Gastrocnemius medialis (tissue), 4 donors: ENCODE measurements at places on chromosomes 7 and 10.

GRCh38 chr10:132609211-132609610 is 71.6 kb downstream of the INPP5A start:
- H3K4me3 ChIP-seq = no peak overlapping the region
- no peak for DNase-seq
- no peak overlapping the region for H3K27ac ChIP-seq
- no peaks in the 10 kb centered on the region for H3K27me3 ChIP-seq
- H3K36me3 ChIP-seq = no peaks in the 10 kb centered on the region
- H3K4me1 ChIP-seq = peaks cover 16% of the 10 kb centered on the region

DNA sequence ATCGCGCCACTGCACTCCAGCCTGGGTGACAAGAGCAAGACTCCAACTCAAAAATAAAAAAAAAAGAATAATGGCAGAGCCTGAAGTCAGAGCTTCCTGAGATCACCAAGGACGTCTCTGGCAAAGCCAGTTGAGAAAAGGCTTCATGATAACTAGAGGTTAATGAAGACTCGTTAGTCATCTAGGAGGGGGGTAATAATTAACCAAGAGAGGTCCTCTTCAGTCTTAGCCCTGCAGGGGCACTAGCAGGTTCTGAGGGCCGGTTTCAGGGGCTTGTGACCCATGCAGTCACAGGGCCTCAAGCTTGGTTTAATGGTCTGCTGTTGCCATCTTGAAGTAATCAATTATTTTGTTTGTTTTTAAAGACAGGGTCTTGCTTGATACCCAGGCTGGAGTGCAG is 28.6 kb upstream of the PROSER2 start:
- no peaks in the 10 kb centered on the region for H3K36me3 ChIP-seq
- no peak overlapping the region for H3K27ac ChIP-seq
- H3K4me3 ChIP-seq = no peak overlapping the region

DNA sequence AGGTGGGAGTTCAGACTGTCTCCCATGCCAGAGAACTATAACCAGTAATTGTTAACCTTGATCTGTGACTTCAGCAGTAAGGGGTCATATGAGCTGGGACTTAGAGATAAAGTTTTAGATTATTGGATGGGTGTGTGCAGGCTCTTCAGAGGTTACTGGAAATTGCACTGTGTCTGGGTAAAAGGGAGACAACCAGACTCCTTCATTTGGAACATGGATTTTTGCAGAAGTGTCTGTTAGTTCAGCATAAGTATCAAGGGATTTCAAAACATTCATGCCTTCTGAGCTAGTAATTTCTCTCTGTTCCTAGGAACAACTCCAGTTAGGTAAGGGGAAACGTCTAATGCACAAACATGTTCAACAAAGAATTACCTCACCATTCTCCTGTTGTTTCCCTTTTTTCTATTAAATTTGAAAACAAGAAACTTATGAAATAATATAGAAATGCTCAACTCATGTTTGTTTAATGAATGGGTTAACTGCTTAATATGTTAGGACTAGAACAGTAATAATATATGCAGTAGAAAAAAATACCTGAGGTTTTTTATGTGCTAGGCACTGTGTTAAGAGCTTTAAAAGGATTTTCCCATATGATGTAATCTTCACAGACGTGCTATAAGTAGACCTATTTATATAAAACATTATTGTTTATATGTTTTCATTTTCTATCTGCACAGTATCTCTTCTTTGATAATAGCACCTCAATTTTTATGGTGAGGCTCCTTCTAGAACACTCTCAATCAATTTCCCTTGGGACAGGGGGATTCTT is 233.0 kb downstream of the CACNA2D1 start:
- peak overlapping the region; percentile 71 for H3K27ac ChIP-seq
- H3K4me3 ChIP-seq = no peak overlapping the region
- no peaks in the 10 kb centered on the region for H3K36me3 ChIP-seq
- H3K4me1 ChIP-seq = peaks cover 55% of the 10 kb centered on the region
- no peak for DNase-seq

GRCh38 chr10:33180390-33180789 is 154.1 kb downstream of the NRP1 start:
- H3K36me3 ChIP-seq = peaks cover 32% of the 10 kb centered on the region
- H3K4me1 ChIP-seq = no peaks in the 10 kb centered on the region
- no peak overlapping the region for H3K4me3 ChIP-seq
- no peaks in the 10 kb centered on the region for H3K27me3 ChIP-seq

DNA sequence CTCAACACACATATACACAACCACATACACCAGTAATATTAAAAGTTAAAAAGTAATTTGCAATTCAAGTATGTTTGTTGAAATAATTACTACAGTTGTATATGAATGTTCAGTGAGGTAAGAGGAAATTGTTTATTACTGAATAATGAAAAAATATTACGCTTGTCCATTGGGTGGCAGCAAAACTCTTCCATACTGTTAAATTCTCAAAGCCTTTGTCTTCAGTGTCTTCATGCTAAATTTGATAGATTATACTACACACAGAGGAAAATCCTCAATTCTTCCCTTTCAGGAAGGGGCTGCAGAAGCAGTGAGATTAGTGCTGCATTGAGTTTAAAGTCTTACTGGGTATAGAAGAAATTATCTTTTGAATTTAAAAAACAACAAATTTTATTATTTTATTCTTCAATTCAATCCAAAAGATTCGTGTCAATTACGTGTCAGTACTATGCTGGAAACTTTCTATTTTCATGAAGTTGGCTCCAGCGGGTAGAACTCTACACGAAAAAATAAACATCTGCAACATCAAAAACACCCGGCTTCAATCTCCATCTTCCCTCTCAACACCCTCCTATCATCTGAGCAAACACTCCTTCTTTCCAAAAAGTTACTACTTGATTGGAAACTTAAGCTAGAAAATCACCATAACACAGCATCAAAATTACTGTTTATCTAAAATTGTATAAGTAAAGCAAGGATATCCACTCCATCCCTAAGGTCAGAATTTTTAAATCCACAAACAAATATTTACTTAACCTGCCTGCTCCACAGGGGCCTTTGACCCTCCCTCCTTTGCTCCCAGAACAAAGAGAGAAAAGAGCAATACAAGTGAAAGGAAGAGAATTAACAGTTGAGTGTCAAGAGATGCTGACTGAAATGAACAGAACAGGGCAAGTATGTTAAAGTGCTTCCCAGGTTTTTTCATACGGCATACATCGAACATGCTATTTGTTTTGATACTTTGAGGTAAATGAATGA is 37.0 kb upstream of the TES start:
- H3K36me3 ChIP-seq = no peaks in the 10 kb centered on the region
- no peak overlapping the region for H3K4me3 ChIP-seq
- H3K27me3 ChIP-seq = no peaks in the 10 kb centered on the region
- H3K4me1 ChIP-seq = no peaks in the 10 kb centered on the region

GRCh38 chr7:43092819-43093218 is 19.6 kb upstream of the HECW1 start:
- no peaks in the 10 kb centered on the region for H3K27me3 ChIP-seq
- H3K4me1 ChIP-seq = no peaks in the 10 kb centered on the region
- no peak overlapping the region for H3K27ac ChIP-seq
- no peak for DNase-seq
- no peak overlapping the region for H3K4me3 ChIP-seq
- no peaks in the 10 kb centered on the region for H3K36me3 ChIP-seq

DNA sequence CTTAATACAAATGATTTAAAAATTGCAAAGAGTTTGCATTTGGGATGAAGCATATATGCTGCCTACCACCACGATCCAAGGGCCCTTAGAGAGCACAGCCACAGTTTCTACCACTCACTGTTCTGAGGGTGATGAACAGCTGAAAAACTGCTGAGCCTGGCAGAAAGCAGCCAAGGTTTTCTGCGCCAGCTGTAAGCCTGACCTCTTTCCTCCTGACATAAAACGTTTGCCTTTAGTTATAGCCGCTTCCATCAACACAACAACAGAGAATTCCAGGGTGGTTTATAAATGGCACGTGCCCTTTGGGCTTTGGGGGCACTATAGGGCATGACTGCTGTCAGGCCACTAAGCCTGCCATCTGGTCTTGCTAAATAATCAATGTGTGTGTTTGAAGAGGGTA is 222.8 kb downstream of the RELN start:
- no peaks in the 10 kb centered on the region for H3K27me3 ChIP-seq
- H3K4me1 ChIP-seq = no peaks in the 10 kb centered on the region
- H3K27ac ChIP-seq = no peak overlapping the region
- H3K4me3 ChIP-seq = no peak overlapping the region

DNA sequence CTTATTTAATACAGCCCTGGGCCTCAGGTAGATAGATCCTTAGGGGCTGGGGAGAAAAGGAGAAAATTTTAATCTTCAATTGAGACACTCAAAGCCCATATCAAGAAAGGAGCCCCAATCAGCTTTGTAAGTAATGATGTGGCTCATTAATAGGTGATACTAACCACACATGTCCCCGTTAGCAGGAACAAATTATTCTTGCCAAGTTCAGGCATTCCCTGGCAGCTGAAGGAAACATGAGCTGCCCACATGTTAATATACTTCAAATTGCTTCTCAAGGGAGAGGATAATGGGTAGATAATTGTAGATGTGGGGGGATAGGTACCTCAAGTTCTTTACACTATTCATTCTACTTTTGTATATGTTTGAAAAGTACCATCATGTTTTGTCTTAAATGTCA is 14.5 kb downstream of the IFIT5 start:
- no peak overlapping the region for H3K4me3 ChIP-seq
- DNase-seq = peak; percentile 25
- H3K27ac ChIP-seq = no peak overlapping the region
